ENCODE measurements at places on chromosomes 4 and X.

- no peak for DNase-seq
Measured at GRCh38 chrX:24166078-24166477, 16.5 kb downstream of the ZFX start.

GRCh38 chrX:97895751-97896150 lies 1012.0 kb downstream of the RPA4 start:
- no peak for DNase-seq

- DNase-seq, result no peak
Measured at GRCh38 chrX:46268412-46268811, 276.8 kb downstream of the ZNF674 start.

GRCh38 chr4:52856801-52857200 lies 5.3 kb upstream of the RASL11B start:
- DNase-seq, result no peak

GRCh38 chrX:36930491-36930890 lies 77.7 kb upstream of the FAM47C start:
- no peak for DNase-seq

- no peak for DNase-seq
Measured at GRCh38 chrX:139290310-139290709, 240.2 kb upstream of the F9 start.

DNA sequence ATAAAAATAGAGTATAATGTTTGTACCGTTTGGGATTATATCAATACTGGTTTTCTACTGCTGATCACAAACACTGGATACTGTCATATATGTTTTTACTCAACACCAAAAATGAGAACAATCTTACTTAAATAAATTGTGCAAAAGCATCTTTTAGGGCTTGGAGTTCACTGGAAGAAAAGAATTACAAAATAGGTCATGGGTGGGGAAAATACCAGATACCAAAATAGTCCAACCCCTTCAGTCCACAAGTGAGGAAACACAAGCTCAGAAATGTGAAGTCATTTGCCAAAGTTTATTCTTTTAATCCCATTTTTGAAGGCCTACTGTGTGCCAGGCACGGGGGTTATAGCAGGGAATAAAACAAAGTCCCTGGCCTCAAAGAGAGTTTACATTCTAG lies 64.4 kb downstream of the ADGRG2 start:
- no peak for DNase-seq

GRCh38 chr4:61275241-61275640 lies 75.1 kb downstream of the ADGRL3 start:
- no peak for DNase-seq

DNA sequence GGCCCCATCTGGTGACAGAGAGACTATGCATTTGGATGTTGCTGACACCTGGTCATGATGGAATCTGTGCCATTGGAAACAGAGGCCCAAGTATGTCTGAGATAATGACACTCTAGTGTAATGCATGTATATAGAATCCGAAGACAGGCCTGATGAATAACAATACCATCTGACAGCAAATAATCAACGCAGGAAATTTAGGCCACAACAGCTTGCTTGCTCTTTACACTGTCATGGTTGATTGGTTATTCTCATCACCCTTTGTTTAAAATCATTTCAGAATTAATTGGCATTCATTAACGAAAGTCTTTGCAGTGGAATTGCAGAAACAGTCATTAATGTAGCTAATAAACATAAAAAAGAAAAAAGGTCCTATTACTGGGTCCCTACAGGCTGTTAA lies 194.8 kb downstream of the AFF2 start:
- no peak for DNase-seq

GRCh38 chr4:47053485-47053884 lies 22.1 kb downstream of the GABRB1 start:
- DNase-seq, result no peak

DNA sequence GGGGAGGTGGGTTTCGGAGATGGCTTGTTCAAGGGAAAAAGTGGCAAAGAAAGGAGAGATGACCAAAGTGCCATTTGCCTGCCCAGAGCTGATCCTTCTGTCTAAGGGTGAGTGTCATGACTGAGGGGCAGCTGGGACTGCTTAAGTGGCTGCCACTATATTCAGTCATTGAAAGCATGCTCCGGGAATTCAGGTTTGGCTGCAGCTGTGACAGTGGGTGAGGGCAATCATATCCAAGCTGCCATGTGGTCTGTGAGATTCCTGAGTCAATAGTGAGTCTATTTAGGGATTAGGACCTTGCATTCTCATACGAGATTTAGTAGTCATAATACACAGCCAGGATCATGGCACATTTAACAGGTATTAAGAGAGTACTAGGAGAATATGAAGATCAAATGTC lies 138.8 kb upstream of the BANK1 start:
- DNase-seq, result no peak

- no peak for DNase-seq
Measured at GRCh38 chr4:53981066-53981465, 83.3 kb downstream of the CHIC2 start.

- no peak for DNase-seq
Measured at GRCh38 chrX:47222751-47223350, 4.4 kb downstream of the CDK16 start.

DNA sequence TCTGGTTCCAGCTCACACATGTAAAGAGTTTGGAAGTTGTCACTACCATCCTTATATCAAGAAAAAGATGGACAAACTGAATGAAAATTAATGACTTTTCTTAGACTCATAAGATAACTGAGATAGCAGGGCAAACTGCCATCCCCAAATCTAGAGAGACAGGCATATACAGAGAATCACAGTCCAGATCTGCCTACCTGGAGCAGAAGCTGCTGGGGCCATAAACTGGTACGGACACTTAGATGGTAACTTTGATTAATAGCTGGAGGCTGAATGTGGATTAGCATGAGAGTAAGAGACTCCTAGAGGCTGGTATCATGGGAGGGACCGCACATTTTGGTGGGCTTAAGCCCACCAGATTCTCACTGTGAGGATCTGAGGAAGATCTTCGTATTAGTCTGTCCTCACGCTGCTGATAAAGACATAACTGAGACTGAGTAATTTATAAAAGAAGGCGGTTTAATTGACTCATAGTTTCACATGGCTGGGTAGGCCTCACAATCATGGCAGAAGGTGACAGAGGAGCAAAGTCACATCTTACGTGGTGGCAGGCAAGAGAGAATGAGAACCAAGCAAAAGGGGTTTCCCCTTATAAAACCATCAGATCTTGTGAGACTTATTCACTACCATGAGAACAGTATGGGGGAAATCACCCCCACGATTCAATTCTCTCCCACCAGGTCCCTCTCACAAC lies 10.8 kb upstream of the POLA1 start:
- no peak for DNase-seq

GRCh38 chr4:47862297-47862696 lies 24.4 kb upstream of the CORIN start:
- no peak for DNase-seq

DNA sequence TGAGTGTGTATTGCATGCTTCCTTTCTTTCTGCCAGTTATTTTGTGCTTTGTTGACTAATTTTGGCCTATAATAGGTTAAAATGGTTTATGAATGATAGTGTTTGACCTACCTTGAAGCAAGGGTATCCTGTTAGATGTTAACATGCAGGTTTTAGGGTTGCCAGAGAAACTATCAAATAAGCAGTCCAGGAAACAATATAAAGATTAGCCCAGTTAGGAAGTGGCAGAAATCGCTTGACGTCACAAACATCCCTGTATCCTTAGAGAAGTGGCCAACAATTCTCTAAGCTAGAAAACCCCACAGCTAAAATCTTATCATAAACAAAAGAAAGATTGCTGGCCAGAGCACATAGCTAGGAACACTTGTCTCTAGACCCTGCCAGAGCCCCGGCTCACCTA lies 3.8 kb downstream of the NAP1L5 start:
- no peak for DNase-seq

DNA sequence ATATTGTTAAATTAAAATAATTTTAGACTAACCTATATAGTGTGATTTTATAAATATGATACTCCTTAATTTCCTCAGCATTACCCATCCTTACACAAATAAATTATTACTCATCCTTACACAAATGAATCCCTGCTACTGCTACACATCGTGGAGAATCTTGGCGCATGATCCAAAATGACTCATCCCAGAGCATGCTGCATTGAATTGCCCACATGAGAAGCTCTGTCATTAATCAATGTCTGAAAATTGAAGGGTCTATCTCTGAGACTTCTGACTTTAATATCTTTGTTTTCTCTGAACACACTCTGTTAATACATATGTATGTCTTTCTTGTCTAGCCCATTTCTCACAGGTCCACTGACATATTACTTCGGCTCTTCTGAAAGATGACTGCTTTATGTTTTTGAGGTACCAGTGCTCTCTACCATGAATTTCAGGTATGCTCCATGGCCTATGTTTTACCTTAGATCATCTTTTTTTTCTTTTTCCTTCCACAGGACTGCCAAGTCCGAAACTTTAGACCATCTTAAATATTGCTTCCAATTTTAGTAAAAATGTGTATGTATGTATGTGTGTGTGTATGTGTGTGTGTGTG lies 15.7 kb upstream of the DUSP21 start:
- peak; percentile 83 for DNase-seq

DNA sequence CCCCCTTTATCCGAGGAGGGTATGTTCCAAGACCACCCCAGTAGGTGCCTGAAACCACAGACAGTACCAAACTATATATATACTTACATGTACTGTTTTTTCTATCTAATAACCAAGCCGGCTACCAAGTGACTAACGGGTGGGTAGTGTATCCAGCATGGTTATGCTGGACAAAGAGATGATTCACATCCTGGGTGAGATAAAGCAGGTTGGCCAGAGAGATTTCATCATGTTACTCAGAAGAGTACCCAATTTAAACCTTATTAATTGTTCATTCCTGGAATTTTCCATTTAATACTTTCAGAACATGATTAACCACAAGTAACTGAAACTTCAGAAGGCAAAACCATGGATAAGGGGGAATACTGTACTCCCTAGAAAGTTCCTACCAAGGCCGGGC lies 46.5 kb downstream of the RFC1 start:
- peak; percentile 41 for DNase-seq

- no peak for DNase-seq
Measured at GRCh38 chr4:101253121-101253520, 94.2 kb downstream of the PPP3CA start.

DNA sequence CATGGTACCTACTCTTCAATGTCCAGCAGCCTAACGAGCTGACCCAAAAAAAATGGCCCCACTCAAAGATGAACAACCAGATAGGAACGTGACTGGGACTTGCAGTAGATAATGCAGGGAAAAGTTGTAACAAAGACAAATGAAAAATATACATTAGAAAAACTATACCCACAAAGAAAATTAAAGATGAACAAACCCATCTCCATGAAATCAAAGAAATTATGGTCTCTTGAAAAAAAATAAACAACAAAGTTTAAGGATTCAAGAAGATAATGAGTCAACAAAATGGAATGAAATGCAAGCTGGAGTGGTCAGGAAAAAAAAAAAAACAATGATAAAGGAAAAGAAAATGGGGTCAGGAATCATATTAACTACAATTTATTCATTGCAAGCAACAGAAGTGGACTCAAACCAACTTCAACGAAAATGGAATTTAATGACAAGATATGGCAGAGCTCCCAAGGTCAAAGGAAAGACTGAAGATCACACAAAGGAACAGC lies 309.8 kb upstream of the GALNT7 start:
- no peak for DNase-seq

- DNase-seq, result no peak
Measured at GRCh38 chr4:165210566-165210965, 3.2 kb downstream of the KLHL2 start.

DNA sequence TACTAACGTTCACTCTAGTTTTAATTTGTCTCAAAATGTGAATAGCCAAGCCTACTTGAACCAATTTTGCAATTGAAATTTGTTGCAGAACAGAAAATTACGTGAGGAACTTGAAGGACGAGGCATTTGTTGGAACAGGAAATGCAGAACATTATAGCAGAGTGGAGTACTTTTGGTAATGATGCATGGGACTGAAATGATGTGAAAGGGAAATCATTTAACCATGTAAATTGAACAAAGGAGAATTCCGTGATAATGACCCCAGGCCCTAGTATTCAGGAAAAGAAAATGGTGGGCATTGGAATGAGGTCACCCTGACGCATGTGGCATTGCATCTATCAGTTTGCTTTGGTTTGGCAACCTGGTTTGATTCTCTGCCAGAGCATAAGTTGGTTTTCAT lies 44.9 kb upstream of the BEND4 start:
- DNase-seq, result no peak

- no peak for DNase-seq
Measured at GRCh38 chrX:121456315-121456714, 408.9 kb downstream of the GLUD2 start.

GRCh38 chr4:42460043-42460442 lies 62.8 kb downstream of the SHISA3 start:
- no peak for DNase-seq

GRCh38 chr4:151694961-151695720 lies 65.7 kb downstream of the GATB start:
- DNase-seq, result no peak

- DNase-seq, result no peak
Measured at GRCh38 chrX:44344194-44344593, 722 bp upstream of the EFHC2 start.

GRCh38 chrX:133911825-133912495 lies 73.4 kb downstream of the GPC3 start:
- no peak for DNase-seq

DNA sequence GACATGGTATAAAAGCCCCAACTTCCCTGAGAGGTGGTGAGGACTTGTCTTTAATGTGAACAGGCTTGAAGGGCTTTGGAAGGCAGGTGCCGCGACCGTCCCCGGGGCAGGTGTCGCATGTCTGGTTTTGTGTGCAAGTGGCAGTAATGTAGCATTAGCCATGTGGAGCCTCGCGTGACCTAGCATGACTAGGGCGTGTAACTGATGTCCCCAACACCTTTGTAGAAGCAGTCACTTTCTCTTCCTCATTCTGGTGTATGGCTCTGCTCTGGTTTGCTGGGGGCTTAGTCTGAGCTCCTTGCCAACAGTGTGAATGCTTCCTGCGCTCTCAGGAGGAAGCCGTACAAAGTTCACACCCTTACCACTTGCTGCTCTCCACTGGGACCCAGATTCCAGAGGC lies 145.7 kb downstream of the AMMECR1 start:
- DNase-seq, result no peak

GRCh38 chr4:74503580-74503979 lies 58.6 kb downstream of the AREG start:
- no peak for DNase-seq

DNA sequence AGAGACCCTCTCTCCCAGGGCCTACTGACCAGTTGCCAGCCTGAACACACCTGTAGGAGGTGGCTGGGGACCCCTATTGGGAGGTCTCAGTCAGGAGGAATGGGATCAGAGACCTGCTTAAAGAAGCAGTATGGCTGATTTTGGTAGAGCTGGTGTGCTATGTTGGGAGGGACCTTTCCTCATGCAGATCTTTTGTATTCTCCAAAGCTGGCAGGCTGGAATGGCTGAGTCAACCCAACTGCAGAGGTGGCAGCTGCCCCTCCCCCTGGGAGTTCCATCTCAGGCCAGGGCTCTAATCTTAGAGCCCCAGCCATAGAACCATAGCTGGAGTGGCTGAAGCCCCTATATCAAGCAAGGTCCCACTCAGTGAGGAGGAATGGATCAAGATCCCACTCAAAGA lies 279.3 kb upstream of the BMP3 start:
- DNase-seq, result no peak

DNA sequence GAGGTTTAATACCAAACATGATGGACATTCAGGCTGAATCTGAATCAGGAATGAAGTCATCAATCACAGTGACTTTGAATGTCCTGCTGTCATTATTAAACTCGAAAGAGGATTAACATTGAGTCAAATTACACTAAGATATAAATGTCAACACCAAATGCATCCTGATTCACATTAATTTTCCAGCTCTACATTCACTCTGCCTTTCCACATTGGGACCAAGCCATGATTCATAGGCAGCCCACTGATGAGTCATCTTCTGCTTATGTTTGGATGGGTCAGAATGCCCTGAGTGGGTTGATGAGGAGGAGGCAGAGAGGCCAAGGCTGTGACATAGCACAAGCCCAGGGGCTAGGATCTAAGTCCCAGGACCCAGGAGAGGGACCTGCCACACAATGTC lies 247.6 kb upstream of the RPS6KA3 start:
- DNase-seq, result no peak

All from Panc1 (cell line).